NCI-H510A (cell line): ENCODE measurements at places on chromosomes 7 and 10.

DNA sequence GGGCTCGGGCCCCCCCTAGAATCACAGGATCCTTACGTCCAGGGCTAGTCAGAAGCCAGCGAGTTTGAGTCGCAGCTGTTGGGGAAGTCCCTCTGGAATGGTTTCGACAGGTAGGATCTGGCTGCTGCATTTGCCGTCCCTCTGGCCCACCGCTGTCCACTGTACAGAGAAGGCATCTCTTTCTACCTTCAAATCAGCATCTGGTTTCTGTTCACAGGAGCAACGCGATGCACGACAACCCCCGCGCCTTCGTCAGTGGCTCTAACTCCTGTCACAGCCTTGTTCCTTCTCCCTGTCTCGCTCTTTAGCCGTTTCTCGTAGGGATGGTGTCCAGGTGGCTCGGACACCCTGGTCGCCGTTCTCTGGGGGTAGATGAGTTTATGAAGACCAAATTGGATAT, 11.2 kb upstream of the PFKFB3 start:
- DNase-seq: no peak

- DNase-seq: no peak
These were observed 50.9 kb downstream of the TPK1 start for GRCh38 chr7:144784943-144785342.

DNA sequence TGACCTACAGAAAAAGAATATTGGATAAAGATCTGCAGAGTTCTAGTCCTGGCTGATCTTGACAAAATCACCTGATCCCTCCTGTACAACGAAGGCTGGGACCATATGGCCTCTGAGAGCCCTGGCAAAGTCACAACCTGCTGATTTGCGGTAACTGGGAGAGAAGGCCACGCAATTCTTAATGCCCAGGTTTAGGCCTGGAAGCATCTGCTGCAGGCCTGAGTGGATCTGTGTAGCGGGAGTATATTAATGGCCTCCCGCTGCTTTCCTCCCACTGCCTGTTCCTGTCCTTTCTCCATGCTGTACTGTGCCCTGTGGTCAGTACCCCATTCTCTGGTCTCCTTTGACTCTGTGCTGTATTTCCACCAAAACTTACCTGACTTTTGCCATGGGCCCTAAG, 24.2 kb downstream of the AKR1B1 start:
- no peak for DNase-seq

- DNase-seq: no peak
These were observed 471 bp downstream of the PFKP start for GRCh38 chr10:3067859-3068179.
